ENCODE measurements at places on chromosomes 2 and 18. TPM values are rescaled to one million over a fixed set of nuclear protein-coding genes. Genes with fewer than 3 reads are reported as not detected.

Gene CYP27C1
- not detected for total RNA-seq

Gene SERPINB3
- not detected for total RNA-seq

Gene CD226
- total RNA-seq, result 125 TPM

Gene TMEM163
- total RNA-seq, result 0.76 TPM

Gene WDR54
- total RNA-seq, result 60.2 TPM

Gene COBLL1
- not detected for total RNA-seq

Gene CROCC2
- not detected for total RNA-seq

Gene RBFA
- total RNA-seq, result 20.9 TPM

Gene ACMSD
- total RNA-seq, result not detected

Gene DRC1
- not detected for total RNA-seq

Gene ST8SIA3
- total RNA-seq, result not detected
